ENCODE measurements at places on chromosomes 5 and 9. TPM values are rescaled to one million over a fixed set of nuclear protein-coding genes. Genes with fewer than 3 reads are reported as not detected.

DNA sequence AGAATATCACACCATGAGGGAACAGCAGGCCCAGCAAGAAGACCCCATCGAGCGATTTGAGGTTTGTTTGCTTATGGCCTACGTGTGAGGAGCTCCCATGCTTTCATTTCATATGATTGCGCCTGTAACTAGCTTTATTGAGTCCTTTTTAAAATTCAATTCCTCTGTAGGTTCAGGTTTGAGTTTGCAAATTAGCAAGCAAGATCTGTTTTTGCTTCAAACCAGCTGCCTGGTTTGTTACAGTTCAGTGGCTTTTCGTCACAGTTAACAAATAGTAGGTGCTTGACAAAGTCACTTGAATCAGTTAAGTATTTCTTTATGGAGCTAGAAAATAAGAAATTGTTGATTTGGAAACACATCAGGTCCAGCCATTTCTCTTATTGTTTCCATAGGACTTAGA is 56.3 kb downstream of the GPR21 start:
- DNase-seq = no peak

DNA sequence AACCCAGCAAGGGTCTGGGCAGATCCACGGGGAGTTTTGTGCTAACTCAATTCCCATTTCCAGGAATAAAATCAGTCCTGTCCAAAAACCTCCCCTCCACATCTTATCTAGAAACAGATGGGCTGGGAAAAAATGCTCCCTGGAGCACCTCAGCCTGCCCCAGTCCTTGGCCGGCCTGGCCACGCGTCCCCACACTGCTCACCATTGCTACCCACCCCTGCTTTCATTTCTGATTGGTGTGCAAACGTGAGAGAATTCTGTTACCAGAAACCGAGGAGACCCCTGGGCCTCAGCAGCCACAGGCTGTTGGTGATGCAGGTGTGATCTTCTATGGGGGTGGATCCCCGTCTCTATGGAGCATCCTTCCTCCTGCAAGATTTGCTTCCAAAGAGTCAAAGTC is 38.0 kb upstream of the OLFM1 start:
- no peak for DNase-seq

EMB gene
- not detected for polyA plus RNA-seq

SPATA31A6 gene
- not detected for polyA plus RNA-seq

DNA sequence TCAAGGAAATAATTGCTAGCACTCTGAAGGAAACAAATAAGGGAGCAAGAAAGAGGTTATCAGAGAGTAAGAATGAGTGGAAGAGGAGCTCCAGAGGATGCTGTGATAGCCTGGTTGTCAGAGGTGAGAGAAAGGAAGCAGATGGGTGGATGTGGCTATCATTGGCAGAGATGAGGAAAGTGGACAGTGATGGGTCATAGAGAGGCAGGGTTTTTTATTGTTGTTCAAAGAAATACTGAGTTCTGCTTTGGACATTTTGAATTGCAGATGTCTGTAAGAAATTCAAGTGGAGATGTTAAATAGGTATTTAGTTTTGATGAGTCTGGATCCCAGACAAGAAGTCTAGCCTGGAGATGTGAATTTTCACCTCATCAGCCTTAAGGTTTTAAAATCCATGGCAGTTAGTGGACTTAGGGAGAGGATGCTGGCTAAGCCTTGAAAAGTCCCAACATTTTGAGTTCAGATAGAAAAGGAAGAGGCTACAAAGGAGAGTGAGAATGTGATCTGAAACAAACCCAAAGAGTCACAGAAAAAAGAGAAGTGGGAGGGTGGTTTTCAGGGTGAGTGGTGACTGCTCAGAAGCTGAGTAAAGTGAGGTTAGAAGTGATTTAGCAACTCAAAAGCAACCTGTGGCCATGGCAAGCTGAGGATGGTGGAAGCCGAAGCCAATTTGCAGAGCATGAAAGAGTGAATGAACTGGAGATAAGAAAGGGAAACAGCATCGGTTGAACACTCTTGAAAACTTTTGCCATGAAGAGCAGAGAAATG is 50.4 kb downstream of the PPIC start:
- DNase-seq = no peak

- peak; percentile 46 for DNase-seq
Measured at GRCh38 chr5:60633341-60633740, 66.6 kb downstream of the DEPDC1B start.

GRCh38 chr9:72039532-72039931 is 20.9 kb downstream of the C9orf57 start:
- DNase-seq = no peak

MYMK gene
- polyA plus RNA-seq = not detected

DNA sequence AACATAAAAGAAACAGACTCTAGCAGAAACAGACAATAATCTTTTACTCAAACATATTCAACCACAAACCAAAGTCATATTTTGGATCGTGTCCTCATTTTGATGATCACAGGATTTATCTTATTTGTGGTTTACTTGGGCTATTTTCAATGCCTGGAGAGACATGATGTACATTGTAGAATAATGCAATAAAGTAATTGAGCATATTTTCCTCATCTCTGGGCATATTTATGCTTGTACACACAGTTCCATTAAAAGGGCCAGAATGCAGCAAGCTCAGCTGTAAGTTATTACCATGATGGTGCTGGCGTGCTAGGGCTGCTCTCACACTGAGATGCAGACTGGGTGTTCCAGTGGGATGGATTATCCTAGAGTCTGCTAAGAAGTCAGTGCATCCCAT is 456.7 kb downstream of the TLE4 start:
- DNase-seq = no peak

CHMP5 gene
- polyA plus RNA-seq = 33.2 TPM

GRCh38 chr5:82832445-82832844 is 244.7 kb downstream of the TMEM167A start:
- DNase-seq = no peak

ADAMTSL2 gene
- not detected for polyA plus RNA-seq

- no peak for DNase-seq
Measured at GRCh38 chr9:129135476-129135875, 24.3 kb downstream of the PTPA start.

GRCh38 chr5:111518777-111519176 is 6.4 kb upstream of the STARD4 start:
- DNase-seq = no peak

PCDHGC5 gene
- polyA plus RNA-seq = 0.48 TPM

PDE6A gene
- not detected for polyA plus RNA-seq

C5orf34 gene
- 2.2 TPM for polyA plus RNA-seq

GRCh38 chr9:14956208-14956607 is 46.0 kb upstream of the FREM1 start:
- no peak for DNase-seq

- DNase-seq = no peak
Measured at GRCh38 chr9:79073201-79073600, 498.6 kb upstream of the TLE4 start.

DNA sequence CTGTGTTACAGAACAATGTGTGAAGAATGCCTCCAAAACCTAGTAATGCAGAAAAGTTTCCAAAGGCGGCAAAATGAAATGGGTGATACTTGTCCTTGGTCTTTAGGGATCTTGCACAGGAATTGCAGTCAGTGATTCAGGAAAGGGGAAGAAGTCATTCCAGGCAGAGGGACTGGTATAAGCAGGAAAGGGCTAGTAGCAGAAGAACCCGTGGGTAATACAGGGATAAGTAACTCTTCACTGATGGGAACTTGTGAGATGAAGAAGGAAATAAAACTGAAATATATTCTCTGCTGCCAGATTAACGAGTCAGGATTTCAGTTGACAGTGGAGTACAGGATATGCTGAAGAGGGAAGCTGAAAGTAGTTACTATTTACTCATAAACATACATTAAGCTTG is 1.2 kb downstream of the SRFBP1 start:
- DNase-seq = no peak

DNA sequence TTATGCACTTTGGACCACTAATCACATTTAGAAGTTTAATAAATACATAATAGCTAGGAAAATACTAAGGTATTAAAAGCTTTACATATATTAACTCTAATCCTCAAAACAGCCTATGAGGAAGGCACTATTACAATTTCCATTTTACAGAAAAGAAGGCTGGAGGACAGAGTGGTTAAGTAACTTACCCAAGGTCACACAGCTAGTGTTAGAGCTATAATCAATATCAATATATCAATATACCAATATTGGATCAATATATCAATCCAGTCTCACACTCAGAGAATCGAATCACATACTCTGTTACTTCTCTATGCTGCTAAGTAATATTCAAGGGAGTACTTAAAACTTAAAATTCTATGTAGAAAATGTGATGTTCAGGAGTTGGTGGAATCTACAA is 45.2 kb downstream of the MEF2C start:
- DNase-seq = no peak

SCGB3A2 gene
- polyA plus RNA-seq = not detected

DNA sequence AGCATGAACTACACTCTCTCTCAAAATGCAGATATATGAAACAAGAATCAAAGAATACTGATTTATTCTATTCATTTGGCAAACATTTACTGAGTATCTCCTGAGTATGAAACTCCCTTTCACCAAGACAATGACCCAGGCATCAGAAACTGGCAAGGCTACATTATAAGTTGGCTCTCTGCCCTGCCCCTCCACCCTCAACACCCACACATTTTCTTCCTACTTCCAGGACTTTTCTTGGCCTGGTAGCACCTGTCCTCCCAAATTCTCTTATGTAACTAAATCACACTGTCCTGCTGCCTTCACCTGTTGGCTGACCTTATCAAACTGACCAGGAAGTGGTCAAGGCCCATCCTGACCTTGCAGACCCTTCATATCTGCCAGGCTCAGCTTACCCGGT is 3.5 kb downstream of the RASEF start:
- no peak for DNase-seq

DNA sequence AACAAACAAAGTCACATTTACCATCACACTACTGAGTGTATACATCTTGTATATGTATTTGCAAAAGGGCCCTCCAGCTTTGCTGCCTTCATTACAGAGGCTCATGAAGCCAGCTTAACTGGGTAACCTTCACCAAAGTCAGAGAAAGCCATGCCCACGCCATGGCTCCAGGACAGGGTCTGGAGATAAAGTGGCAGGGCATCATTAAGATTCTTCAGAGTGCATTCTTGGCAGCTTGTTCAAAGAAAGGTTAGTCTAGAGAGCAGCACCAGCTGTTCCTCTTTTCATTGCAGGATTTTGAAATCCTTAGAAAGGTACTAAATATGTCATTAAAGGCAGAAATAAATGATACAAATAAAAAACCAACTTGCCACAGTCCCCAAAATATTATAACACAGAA is 333.2 kb downstream of the NDUFS4 start:
- DNase-seq = no peak

ACSL6 gene
- not detected for polyA plus RNA-seq

Measured in endothelial cell of umbilical vein (primary cell).